Natural killer cell treated with Interleukin-12 subunit alpha and Interleukin-12 subunit beta and Interleukin-15 and Interleukin-18, amount 100 ng/mL, for 72 hours (primary cell): ENCODE measurements at places on chromosomes 7 and 10. TPM values are rescaled to one million over a fixed set of nuclear protein-coding genes. Genes with fewer than 3 reads are reported as not detected.

- no peak for DNase-seq
These were observed 21.1 kb upstream of the GPR26 start for GRCh38 chr10:123645016-123645415.

- DNase-seq = no peak
These were observed 128.2 kb downstream of the STRA8 start for GRCh38 chr7:135361788-135362187.

Gene SH3PXD2A
- 3.4 TPM for total RNA-seq

Gene HOXA9
- not detected for total RNA-seq

- DNase-seq = no peak
These were observed 10.1 kb downstream of the PSTK start for GRCh38 chr10:122990278-122990677.

- no peak for DNase-seq
These were observed 299.4 kb downstream of the LRRTM3 start for GRCh38 chr10:67225226-67225625.

Gene PRSS37
- total RNA-seq = not detected

DNA sequence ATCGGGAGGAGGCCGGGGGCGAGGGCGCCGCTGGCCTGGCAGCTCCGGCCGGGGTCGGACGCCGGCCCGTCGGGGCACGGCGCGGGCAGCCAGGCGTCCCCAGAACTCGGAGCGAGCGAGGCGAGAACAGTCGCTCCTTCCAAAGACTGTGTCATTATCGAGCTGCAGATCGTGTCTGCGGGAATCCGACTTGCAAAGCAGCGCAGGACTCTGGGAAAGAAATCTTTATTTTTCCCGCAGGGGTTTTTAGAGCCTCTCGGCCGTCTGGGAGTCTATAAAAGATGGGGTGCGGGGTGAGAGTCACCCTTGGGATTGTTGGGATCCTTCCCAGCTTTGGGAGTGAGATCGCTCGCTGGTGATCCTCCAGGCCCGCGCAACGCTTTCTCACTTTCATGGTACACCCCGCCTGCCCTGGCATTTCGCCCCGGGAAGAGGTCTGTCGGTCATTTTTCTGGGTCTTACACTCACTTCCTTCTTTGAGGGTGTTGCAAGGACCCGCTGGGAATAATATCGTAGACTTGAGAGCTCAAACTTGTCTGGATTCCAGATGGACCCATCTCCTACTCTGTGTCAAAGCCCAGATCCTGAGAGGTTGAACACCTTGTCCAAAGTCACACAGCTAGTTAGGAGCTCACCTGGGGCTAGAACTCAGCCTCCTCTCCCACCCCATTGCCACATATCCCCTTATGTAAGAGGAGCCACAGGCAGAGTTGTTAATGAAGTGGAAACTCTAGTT lies 1.0 kb downstream of the UBTD1 start:
- DNase-seq = no peak

Gene SLC18A2
- not detected for total RNA-seq

Gene OR2A5
- not detected for total RNA-seq

DNA sequence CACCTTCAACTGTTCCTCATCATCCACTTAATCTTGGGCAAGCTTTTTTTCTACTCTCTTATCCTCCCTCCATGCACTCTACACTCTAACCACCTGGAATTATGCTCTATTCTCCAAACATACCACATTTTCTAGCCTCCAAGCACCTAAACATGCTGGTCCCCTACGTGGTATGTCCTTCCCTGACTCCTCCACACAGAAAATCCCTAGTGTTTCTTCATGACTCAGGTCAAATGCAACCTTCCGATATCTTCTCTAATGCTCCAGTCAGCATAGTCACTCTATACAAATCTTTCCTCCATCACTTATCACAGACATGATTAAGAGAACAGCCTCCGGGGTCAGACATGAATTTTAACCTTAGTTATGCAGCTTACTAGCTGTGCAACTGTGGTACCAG lies 68.8 kb downstream of the ARMH3 start:
- DNase-seq = no peak

GRCh38 chr10:131750171-131750895 lies 150.5 kb upstream of the PPP2R2D start:
- no peak for DNase-seq

Gene PALD1
- 1.4 TPM for total RNA-seq

Gene CYP3A5
- not detected for total RNA-seq

Gene NPTX2
- total RNA-seq = 0.20 TPM

- DNase-seq = no peak
These were observed 82.0 kb downstream of the SND1 start for GRCh38 chr7:127733986-127734385.

Gene MPP7
- 1.7 TPM for total RNA-seq

- no peak for DNase-seq
These were observed 603.7 kb upstream of the ADARB2 start for GRCh38 chr10:2340831-2341647.

DNA sequence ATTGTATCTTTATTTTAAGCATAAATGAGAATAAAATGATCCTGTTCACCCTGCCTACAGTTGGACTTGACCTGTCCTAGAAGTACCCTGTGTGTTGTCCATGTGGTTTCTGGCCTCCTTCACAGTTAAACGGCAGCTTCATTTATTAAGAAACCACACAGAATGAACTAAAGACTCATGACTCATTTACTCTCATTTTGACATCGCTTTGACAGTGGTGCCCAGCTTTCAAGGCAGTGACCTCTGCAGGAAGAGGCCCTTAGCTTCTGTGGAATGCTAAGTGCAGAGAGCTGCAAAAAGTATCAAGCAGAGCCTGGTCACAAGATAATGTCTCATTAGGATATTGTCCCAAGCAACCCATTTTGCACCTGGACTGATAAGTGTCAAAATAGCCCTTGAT lies 93.4 kb downstream of the AVL9 start:
- no peak for DNase-seq
